ENCODE measurements at places on chromosomes 11 and 22.

GRCh38 chr11:65334696-65335295 is 1.1 kb downstream of the DPF2 start:
- H3K4me3 ChIP-seq: peak overlapping the region; percentile 93
- H3K36me3 ChIP-seq: peaks cover 18% of the 10 kb centered on the region
- no peaks in the 10 kb centered on the region for H3K4me1 ChIP-seq
- H3K27ac ChIP-seq: peak overlapping the region; percentile 1

DNA sequence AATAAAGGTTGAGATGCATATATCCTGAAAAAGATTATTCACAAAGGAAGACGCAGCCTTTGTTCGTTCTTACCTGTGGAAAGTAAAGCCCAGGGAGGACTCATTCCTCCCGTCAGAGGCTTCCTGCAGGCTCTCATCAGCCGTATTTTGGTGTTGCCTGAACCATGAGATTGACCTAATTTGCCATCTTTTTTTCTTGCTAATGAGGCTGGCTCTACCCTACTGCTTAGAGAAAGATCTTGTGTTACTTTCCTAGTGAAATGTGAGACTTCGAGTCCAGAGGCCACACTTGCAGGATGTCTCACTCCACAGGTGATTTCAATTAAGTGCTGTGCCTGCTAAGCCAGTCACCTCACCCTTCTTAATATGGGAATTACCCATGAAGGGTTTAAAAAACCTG is 269.9 kb downstream of the NTM start:
- H3K36me3 ChIP-seq: no peaks in the 10 kb centered on the region
- H3K27me3 ChIP-seq: no peaks in the 10 kb centered on the region
- DNase-seq: no peak
- H3K4me3 ChIP-seq: no peak overlapping the region
- no peak overlapping the region for H3K27ac ChIP-seq

DNA sequence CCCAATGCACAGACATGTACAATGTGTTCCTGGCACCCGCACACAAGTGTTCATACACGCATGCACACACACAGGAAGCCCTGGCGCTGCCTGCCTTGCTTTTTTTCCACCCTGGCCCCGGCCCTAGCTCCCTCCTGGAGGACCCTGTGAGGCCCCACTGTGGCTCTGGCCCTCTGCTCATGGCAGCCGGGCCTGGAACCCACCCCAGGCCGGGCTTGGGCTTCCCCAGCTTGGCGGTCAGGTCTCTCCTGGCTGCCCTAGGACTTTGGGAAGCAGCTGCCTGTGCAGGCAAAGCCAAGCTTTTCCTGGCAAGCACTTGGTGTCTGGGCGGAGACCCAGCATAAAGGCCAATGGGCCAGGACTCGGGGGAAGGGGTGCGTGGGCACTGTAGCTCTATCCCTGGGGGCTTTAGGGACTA is 30.5 kb downstream of the CD82 start:
- no peaks in the 10 kb centered on the region for H3K27me3 ChIP-seq
- peaks cover 67% of the 10 kb centered on the region for H3K36me3 ChIP-seq
- peaks cover 45% of the 10 kb centered on the region for H3K4me1 ChIP-seq
- H3K4me3 ChIP-seq: no peak overlapping the region
- no peak for DNase-seq

- no peak overlapping the region for H3K27ac ChIP-seq
- DNase-seq: no peak
- no peaks in the 10 kb centered on the region for H3K27me3 ChIP-seq
- peaks cover 5% of the 10 kb centered on the region for H3K4me1 ChIP-seq
- H3K4me3 ChIP-seq: no peak overlapping the region
Measured at GRCh38 chr11:118537409-118537980, 6.5 kb downstream of the TMEM25 start.

GRCh38 chr11:12008790-12009616 is 577 bp upstream of the DKK3 start:
- peak; percentile 74 for DNase-seq
- H3K27ac ChIP-seq: peak overlapping the region; percentile 25
- peaks cover 12% of the 10 kb centered on the region for H3K36me3 ChIP-seq
- peaks cover 25% of the 10 kb centered on the region for H3K27me3 ChIP-seq

DNA sequence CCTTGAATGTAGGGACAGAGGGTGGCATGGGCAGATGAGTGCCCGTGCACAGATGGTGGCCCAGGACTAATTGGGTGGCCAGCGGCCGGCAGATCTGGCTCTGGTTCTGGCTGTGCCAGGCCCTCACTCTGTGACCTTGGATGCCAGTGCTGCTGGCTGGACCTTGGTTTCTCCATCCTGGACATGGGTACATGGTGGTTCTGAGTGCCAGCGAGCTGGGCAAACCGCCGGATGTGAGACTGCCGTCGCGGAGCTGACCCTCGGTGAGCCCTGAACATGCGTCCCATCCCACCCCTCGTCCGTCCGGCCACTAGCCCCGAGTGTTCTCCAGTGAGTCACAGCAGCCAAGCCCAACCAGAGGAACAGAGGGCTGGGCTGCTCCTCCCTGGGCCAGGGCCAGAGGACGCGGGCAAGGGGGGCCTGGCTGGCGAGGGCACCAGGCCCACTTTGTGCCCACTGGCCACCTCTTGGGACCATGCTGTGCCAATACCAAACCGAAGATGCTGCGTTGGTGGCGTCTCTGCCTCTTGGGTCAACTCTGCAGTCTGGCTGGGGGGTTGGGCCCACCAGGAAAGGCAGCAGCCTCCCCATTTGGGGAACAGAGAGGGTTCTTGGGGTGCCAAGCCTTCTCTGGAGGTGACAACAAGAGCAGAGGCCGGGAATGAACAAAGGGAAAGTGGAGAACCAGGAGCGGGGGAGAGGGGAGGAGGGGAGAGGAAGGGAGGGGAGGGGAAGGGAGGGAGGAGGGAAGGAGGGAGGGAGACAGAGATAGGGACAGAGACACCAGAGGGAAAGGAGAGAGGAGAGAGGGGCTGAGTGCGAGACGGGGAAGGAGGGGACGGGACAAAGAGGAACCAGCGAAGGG is 10.7 kb downstream of the LSP1 start:
- H3K4me1 ChIP-seq: peaks cover 40% of the 10 kb centered on the region
- DNase-seq: peak; percentile 92
- H3K4me3 ChIP-seq: peak overlapping the region; percentile 46
- H3K27ac ChIP-seq: peak overlapping the region; percentile 68
- no peaks in the 10 kb centered on the region for H3K27me3 ChIP-seq

DNA sequence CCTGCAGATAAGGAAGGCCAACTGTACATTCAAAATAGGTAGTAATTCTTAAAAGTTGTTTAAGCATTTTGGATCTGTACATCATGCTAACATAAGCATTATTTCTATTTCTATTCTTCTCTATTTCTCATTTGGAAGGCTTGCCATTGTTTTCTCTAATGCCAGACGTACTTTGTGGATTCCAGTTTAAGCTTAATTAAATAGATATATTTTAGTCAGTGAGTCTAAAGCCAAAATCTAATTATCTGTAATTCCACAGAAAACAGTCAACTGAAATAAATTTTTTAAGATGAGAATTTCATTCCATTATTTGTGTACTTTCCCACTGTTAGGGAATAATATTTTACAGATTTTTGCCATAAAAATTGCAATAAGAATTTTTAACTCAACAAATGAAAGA is 123.0 kb downstream of the LUZP2 start:
- no peaks in the 10 kb centered on the region for H3K27me3 ChIP-seq
- H3K4me3 ChIP-seq: no peak overlapping the region
- DNase-seq: no peak
- no peak overlapping the region for H3K27ac ChIP-seq
- H3K36me3 ChIP-seq: no peaks in the 10 kb centered on the region
- no peaks in the 10 kb centered on the region for H3K4me1 ChIP-seq

DNA sequence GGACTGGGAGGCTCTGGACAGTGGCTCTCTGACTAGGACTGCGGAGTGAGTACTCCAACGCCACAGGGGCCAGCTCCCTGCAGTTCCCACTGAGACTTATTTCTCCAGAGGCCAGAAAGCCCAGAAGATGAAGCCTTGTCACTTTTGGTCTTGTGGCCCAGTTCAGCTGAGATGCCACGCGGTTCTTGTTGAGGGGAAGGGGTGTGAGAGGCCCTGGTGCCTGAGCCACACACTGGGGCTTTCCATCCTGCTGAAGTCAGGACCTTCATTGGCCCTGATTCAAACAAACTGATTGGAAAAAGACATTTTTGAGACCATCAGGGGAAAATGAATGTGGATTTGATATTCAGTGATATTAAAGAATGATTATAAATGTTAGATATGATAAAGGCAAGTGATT is 73.6 kb downstream of the UBASH3B start:
- no peaks in the 10 kb centered on the region for H3K27me3 ChIP-seq
- H3K4me1 ChIP-seq: peaks cover 16% of the 10 kb centered on the region
- H3K36me3 ChIP-seq: no peaks in the 10 kb centered on the region
- H3K4me3 ChIP-seq: no peak overlapping the region
- no peak for DNase-seq

GRCh38 chr11:77136074-77136473 is 8.0 kb downstream of the MYO7A start:
- DNase-seq: peak; percentile 54
- H3K36me3 ChIP-seq: no peaks in the 10 kb centered on the region
- H3K27ac ChIP-seq: no peak overlapping the region

Data from mesenchymal stem cell (in vitro differentiated cells and primary cell).